ENCODE measurements at places on chromosomes 13 and 19.

DNA sequence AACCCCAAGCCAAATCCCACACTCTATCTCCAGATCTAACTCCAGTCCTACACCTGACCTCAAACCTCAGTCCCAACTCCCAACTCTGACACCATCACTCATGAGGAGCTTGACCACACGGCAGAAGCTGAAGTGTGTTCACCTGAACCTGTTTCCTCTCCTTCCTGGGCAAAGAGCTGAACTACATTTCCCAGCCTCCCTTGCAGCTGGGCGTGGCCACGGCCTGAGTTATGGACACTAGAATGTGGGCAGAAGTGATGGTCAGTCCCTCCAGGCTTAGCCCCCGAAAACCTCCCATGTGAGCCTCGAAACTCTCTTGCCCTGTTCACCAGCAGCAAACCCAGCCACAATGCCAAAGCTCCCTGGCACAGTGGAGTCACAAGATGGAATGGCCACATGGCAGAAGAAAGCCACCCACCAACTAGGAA is 19.5 kb upstream of the MEIS3 start:
- DNase-seq: no peak

GRCh38 chr19:41690801-41691065 is 2.7 kb upstream of the CEACAM7 start:
- DNase-seq: no peak

- DNase-seq: peak; percentile 55
These were observed 13.6 kb upstream of the FBXO17 start for GRCh38 chr19:38989066-38989605.

DNA sequence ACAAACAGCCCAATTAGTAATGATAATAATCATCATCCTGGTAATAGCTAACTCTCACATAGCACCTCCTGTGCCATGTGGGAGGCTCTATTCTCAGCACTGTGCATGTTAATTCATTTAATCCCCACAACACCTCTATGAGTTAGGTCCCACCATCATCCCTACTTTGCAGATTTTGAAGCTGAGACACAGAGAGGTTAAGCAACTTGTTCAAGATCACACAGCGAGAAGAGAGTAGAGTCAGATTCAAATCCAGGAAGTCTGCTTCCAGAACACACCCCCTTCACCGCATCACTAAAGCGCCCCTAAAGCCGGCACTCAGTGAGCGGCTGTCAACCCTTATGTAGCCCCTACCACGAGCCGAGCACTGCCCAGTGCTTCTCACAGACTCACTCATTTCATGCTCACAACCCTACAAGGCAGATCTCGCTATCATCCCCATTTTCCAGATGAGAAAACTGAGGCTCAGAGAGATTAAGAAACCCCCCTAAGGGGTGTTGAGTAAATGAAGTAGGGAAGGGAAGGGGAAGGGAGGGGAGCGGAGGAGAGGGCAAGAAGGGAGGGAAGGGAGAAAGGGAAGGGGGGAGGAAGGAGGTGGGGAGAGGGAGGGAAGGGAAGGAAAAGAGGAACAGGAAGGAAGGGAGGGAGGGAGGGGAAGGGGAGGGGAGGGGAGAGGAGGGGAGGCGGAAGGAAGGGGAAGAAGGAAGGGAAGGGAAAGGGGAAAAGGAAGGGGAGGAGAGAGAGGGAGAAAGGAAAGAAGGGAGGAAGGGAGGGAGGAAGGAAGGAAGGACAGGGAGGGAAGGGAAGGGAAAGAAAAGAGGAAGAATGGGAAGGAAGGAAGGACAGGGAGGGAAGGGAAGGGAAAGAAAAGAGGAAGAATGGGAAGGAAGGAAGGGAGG is 16.4 kb downstream of the EMP3 start:
- no peak for DNase-seq

DNA sequence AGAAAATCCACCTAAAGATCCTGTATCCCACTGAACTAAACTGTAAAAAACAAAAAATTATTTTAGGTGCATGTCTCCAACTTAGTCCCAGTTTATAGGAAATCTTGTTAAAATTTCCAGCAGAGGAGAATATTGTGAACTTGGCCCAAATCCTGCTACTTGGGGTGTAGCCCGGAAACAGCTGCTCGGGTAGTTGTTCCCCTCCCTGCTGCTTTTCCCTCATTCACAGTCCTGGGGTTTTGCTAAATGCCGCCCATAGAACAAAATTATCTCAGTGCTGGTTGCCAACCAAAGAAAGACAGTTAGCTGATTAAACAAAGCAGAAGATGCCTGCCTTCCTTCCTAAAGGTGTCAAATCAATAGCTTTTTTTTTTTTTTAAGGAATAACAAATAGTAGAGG is 330.5 kb upstream of the KLF12 start:
- no peak for DNase-seq

DNA sequence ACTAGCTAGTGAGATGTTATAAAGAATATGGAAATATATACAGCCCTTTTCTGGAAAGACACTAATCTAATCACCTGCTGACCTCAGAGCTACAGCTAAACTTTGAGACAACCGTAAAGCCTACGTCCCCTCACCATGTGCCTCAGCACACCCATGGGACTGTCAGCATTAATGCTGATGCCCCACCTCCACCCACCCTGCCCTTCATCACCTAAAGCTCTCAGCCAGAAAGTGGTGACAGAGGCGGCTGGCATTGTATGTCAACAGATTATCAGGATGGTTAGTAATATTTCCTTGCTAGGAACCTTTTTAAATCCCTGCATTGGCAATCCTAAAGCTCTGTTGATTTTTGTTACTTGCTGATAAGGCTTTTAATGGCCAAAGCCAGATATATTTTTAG is 1177.9 kb downstream of the DIAPH3 start:
- no peak for DNase-seq

DNA sequence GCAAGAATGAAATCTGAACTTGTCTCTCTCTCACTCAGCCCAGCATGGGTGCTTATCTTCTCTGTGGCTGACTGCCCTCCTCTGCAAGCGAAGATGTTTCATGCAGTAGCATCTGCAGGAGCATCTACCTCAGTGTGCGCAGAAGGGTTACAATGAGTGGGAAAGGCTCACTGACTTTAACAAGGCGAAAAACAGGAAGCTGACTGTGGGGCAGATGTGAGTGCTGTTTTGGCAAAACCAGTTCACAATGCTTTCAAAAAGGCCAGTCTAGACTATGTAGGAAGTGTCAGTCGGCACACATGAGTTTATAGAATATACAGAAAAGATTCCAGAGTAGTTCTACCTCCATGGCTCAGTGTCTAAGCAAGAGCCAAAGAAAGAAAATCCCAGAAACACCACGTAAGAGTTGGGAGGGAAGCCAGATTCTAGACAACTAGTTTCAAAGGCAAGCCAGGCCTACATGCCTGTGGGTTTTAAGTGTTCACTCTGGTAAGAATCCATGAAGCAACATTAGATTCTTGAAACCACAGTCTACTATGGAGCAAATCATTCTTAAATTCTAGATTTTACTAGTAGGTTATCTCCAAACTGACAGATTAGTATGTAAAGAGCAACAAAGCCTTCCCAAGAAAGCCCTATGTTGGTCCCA is 124.5 kb downstream of the ABCC4 start:
- no peak for DNase-seq

DNA sequence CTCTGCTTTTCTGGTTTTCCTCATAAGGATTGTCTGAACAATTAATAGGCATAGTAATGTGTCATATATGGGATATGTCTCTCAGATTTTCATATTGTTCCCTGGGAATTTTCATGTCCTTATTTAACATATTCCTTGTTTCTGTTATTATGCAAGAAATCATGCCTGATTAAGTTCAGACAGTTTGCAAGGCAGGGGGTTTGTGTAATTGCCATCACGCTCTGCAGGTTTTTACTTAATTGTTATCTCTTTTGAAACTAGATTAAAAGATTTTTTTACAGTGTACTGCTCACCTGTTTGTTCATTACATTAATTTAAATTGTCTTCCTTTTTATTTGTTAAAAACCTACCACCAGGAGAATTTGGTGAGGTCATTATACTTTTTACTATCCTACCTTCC is 1253.2 kb upstream of the PRR20A start:
- no peak for DNase-seq

DNA sequence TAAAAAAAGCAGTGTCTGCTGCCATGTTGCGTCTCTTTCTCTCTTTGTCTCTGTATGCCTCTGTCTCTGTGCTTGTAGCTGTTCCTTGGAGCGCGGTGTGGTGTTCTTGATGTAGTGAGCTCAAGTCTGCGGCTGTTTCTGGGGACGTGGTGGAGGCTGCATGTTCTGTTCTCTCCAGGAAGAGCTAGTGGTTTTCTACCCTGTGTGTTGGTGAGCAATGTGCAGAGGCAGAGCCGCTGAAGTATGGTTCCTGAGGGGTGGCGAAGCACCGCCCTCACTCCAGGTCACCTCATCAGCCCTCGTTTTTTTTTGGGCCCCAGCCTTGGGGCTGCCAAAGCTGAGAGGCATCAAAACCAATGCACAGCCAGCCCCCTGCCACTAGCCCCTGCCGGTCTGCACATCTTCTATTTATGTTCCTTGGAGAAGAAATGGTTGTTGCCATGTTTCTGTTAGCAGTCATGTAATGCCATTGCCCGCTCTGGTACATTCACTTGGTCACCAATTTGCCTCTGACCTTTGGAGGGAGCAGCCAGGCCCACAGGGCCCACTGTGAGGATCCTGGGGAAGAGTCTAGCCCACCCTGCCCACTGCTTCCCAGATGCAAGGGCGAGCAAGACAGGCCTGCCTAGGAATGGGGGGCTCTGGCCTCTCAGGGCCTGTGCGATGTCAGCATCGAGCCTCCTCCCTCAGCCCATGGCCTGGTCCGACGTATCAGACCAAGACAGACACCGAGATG is 7.2 kb downstream of the HNRNPL start:
- DNase-seq: peak; percentile 12

DNA sequence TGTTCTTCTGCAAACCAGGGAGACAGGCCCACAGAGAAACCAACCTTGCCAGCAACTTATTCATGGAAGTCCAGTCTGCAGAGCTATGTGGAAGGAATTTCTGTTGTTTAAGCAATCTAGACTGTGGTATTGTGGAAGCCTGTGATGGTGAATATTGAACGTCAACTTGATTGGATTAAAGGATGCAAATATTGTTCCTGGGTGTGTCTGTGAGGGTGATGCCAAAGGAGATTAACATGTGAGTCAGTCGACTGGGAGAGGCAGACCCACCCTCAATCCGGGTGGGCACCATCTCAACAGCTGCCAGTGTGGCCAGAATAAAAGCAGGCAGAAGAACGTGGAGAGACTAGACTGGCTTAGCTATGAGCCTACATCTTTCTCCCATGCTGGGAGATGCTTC is 606.0 kb downstream of the EFNB2 start:
- no peak for DNase-seq

DNA sequence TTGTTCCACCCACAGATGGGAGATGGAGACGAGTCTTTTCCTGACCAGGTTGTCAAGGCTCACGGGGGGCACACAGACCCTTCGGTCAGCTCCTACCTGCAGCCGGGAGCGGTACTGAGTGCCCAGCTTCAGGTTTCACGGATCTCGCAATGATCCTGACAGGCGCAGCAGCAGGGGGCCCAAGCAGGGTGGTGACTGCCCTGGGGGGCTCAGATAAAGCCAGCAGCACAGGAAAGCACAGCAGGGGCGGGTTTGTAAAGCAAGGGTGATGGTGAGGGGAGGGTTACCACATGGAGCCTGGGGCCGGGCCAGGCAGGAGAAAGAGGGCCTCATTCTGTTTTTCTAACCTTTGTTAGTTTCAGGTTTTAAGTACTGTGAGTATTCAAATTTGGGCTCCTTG is 41.7 kb upstream of the ATP11A start:
- no peak for DNase-seq

DNA sequence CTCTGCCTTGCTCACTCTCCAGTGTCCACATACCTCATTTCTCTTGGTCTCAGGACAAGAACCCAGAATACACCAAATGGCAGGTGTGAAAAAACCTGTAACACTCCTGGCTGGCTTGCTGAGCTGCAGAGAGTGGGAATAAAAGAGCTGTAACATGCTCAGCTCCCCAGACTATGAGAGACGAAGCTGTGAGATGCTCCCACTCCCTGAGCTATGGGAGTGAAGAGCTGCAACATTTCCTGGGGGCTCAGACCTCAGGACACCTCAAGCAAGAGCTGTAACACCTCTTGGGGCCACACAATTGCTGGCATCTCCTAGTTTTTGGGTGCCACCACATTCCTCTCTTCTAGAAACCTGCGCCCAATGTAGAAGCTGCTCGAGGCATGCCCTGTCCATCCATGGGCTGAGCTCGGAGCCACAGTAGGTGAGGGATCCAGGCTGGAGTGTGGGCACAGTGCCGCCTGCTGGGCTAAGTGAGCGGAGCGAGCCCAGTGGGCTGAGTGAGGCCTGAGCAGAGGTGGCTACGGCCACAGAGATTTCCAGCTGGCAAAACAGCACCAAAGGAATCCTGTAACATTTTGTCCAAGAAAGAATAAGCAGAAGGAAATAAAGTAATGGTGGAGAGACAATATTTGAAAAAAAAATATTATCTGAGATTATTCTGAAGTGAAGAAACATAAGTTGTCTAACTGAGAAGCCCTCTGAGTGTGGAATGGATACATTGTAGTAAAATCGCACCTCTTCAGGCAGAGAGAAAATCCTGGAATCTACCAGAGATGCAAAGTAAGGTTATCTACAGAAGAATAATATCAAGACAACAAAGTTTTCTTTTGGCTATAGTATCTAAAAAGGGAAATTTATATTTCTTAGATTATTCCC is 186.2 kb upstream of the PCDH9 start:
- DNase-seq: peak; percentile 38

- no peak for DNase-seq
These were observed 42.2 kb downstream of the COL4A2 start for GRCh38 chr13:110349239-110349638.

DNA sequence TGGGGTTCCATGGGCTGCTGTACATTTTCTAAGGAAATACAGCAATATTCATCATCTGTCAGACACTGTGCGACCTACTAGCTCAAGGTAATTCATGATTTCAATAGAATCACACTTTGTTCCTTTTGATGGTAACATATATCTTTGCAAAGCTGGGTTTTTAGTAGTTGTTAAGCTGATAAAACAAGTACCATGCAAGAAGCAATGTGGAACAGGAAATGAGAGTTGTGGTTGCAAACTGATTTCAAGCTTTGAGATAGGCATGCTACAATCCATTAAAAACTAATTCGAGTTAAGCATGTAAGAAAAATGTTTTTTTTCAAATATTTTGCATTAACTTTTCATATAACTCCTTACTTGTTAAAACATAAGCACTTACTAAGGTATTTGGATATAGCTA is 6.8 kb upstream of the MBNL2 start:
- no peak for DNase-seq

DNA sequence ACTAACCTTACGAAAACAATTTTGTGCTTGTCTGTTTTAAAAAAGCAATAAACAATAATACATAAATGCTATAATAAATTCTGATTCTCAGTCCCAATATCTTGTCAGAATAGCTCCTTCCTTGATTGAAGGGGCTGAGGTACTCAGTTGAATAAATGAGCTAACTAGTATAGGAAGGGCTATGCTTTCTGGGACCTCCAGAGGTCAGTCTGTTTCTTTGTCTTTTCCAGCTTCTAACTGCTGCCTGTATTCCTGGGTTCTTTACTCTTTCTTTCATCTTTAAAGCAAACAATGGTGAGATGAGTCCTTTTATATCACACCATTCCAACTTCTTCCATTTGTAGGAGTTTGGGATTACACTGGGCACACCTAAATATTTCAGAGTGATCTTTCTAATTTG is 1297.0 kb upstream of the ATXN8OS start:
- no peak for DNase-seq

GRCh38 chr13:100130930-100131511 is 42.1 kb downstream of the PCCA start:
- DNase-seq: no peak

GRCh38 chr19:3154957-3155736 is 19.3 kb downstream of the GNA15 start:
- DNase-seq: peak; percentile 92

GRCh38 chr13:92677571-92677970 is 549.0 kb upstream of the GPC6 start:
- DNase-seq: no peak
